ENCODE measurements at places on chromosomes 4 and X.

DNA sequence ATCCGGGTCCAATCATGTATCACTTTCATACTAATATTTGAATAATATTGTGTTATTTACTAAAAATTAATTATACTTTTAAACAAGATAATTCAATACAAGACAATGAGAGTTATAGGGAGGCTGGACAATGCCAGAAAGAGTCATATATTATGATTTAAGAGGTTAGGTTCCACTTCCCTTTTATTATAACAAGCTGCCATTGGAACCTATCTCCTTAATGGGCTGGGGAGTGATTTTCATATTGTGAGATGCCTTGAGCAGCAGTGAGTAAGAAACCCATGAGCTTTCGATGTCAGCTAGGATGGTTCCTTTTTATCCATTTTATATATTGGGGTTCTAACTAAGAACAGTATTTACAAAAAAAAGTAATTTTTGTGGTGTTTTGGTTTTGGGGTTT, 91.8 kb downstream of the MAB21L2 start:
- no peak for DNase-seq

GRCh38 chr4:188767496-188767895, 628.3 kb downstream of the TRIML1 start:
- DNase-seq, result no peak

DNA sequence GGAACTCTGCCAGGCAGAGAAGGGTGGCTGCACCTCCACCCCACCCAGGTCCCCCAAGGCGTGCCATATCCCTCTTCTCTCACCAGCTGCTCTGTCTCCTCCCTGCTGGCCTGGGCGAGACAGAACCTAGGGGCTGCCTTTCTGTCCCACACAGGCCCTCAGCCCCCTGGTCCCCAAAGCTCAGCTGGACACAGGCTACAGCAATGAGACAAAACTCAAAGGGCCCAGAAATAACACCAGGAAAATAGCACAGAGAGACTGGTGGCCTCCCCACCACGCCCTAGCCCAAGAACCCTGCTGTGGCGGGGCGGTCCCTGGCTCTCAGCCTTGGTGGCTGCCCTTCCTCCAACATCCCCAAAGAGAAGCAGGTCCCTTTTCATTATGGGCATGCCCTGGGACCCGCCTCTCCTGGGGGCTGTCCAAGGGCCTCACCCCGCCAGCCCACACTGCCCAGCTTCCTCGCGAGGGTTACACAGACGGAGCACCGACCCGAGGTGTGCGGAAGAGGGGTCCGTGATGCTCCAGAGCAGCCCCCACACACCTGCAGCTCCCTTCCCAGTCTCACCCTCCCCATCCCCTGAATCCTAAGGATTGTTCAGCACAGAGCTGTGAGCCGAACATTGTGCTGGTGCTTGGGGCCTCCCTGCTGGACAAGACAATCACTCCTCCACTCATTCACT, 67.7 kb upstream of the HMX1 start:
- DNase-seq, result no peak

GRCh38 chr4:38765382-38765781, 17.4 kb downstream of the TLR10 start:
- DNase-seq, result no peak

- no peak for DNase-seq
Measured at GRCh38 chr4:154719087-154719486, 24.7 kb upstream of the LRAT start.

DNA sequence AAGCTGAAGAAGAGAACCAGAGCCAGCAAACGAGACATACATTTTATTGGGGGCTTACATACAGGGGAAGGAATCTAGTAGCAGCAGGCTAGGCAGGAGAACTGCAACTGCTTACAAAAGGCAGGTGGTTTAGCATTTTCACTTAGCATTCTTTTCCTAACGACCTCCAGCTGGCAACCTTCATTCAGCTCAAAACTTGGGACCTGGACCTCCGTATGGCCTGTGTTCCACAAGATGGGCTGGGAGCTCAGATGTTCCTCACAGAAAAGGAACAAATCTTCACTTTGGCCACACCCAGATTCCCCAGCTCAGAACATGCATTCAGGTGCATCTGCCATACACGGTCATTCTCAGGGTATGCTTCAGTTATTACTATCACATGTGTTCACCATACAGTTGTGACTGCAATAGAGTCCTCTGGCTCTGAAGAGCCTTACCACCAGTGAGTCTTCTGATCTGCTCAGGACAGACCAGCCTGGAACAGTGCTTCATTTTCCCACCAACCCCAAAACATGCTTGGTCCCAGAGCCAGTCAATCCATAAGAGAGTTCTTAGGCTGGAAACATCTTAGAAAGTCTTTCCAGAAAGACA, 29.6 kb upstream of the AP1AR start:
- DNase-seq, result no peak

DNA sequence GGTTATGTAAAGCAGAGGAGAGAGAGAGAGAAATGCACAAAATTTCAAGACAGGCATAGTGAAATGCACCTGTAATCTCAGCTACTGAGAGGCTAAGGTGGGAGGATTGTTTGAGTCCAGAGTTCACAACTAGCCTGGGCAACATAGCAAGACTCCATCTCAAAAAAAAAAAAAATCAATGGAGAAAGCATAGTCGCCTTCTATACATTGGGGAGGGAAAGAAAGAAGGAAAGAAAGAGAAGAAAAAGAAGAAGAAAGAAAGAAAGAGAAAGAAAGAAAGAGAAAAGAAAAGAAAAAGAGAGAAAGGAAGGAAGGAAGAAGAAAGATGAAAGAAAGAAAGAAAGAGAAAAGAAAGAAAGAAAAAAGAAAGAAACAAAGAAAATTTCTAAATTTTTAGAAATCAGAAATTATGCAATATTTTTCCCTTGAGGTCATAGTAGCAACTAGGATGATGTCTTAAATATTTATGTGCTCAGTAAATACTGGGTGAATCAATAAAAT, 53.4 kb downstream of the DKK2 start:
- no peak for DNase-seq

GRCh38 chrX:9204560-9204959, 170.6 kb upstream of the FAM9B start:
- no peak for DNase-seq

- DNase-seq, result no peak
Measured at GRCh38 chrX:35562395-35562794, 235.7 kb upstream of the MAGEB16 start.

Measured in GM19239 (cell line).